ENCODE measurements at places on chromosomes 7 and 10. TPM values are rescaled to one million over a fixed set of nuclear protein-coding genes. Genes with fewer than 3 reads are reported as not detected.
A peak's percentile ranks its signal among the peaks of the same experiment; 100 is the strongest.

- DNase-seq = peak; percentile 68
Measured at GRCh38 chr7:69434398-69434815, 163.9 kb upstream of the AUTS2 start.

DNA sequence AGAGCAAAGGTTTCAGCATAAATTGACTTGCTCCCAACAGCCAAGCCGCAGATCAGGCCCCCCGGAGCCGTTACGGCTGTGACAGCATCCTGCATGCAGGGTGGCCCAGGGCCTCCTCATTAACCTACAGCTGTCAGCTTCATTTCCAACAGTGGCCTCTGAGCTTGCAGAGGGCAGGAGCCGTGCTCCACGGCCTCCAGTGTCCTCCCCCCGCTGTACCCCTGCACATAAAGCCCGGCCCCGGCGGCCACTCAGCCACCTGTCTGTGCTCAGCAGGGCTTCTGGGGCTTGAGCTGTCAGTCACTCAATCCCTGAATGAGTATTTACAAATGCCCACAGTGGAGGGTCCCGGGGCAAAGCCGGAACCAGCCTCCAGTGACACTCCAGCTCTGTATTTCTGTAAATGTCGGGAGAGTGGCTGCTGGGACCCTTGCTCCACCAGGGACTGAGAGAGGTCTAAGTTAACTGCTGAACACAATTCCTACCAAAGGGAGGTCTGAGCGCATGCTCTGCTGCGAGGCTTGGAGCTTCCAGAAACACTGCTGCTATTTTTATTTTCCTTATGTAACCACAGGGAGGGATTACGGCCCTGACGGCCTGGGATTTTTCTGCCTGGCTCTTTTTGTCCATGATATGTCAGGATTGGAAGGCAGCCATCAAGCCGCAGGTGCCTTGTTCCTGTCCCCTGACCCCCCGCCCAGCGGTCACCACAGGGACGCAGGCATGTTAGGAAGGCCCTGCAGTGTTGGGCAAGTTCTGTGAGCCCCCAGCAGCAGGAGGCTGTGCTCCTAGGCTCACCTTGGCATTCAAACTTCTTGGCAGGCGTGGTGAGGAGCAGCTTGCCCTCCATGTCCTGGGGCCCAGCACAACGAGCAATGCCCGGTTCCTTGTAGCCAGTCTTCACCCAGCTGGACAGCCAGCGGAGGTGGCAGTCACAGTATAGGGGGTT lies 165.0 kb downstream of the SLIT1 start:
- peak; percentile 85 for DNase-seq

Gene OR13A1
- not detected for total RNA-seq

DNA sequence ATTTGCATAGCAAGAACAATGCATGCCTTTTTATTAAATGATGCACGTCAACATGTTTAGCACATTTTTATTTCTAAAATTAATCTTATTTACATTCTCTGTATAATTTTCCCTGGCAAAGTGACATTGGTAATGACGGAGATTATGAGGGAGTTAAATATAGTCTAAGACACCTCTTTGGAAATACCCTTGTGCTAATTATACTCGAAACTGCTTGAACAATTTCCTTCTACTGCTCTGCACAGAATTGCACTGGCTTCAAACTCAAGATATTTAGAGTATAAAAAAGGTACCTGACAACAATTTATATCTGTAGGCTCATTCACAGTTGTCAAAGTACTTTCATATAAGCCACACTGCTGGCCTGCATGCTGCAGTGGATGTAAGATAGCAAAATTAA lies 602.7 kb downstream of the NXPH1 start:
- DNase-seq = no peak

- peak; percentile 57 for DNase-seq
Measured at GRCh38 chr7:113918946-113919345, at the start of gene PPP1R3A. TSS of gene PPP1R3A (minus strand) at chr7:113919009. CDS start at chr7:113918996, 13 bp downstream.

DNA sequence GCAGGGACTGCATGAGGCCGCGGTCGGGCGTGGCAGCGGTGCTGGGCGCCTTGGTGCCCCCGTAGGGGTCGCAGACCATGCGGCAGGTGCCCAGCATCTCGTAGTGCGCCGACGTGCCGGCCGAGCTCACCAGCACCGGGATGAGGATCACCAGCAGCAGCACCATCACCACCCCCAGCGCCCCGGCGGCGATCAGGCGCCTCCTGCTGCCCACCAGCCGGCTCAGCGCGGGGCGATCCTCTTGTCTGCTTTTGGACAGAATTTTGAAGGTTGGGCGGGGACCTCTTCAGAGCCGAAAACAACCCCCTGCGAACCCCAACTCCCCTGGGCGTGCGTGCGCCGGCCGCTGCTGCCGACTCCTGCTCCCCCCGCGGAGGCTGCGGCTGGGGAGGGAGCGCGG lies 779 bp downstream of the C1QL3 start:
- peak; percentile 14 for DNase-seq

- no peak for DNase-seq
Measured at GRCh38 chr7:10245406-10245805, 728.3 kb upstream of the PHF14 start.

DNA sequence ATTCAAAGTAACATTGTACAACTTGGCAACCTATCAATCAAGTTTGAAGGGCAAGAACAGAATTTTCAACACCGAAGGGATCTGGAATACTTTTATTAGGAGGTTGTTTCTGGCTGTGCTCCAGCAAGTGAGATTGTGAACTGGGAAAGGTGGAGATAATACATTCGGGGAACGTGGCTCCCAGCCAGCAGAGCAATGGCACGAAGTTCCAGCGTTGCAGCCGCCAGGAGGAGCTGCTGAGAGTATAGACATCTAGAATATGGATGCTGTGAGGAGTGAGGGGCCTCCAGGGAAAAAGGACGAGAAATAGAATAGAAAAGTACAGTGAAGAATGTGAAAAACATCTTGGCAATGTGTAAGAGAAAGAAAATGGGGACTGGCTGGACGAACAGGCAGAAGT lies 69.5 kb downstream of the TCERG1L start:
- peak; percentile 25 for DNase-seq

Gene KDM7A
- total RNA-seq = 7.4 TPM

Gene THAP5
- 22.8 TPM for total RNA-seq

Gene ELFN1
- 4.4 TPM for total RNA-seq

DNA sequence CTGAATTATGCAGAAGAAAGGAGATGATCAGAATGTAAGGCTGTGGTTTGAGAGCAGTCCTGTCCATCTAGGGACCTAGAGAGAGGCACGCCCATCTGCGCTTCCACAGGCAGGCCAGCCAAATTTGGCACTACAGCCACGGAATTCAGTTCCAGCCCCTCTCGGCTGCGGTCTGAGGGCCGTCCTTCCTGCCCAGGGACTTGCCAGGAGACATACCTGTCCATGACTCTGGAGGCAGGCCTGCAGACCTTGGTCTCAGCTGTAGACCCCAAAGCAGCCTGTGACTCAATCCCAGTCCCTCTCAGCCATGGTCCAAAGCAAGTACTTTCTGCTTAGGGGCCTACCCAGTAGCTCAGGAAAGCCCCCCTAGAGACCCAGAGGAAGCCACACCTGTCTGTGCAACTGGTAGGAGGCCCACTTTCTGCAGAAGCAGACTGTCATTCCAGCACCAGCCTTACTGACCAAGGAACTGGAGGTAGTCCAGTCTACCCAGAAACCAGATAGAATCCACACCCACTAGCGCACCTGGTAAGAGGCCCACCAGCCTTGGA lies 720.9 kb downstream of the PARD3 start:
- DNase-seq = no peak

DNA sequence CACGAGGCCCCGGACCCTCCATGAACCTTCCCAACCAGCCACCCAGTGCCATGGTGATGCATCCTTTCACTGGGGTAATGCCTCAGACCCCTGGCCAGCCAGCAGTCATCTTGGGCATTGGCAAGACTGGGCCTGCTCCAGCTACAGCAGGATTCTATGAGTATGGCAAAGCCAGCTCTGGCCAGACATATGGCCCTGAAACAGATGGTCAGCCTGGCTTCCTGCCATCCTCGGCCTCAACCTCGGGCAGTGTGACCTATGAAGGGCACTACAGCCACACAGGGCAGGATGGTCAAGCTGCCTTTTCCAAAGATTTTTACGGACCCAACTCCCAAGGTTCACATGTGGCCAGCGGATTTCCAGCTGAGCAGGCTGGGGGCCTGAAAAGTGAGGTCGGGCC lies 90.6 kb upstream of the PDCD4 start:
- DNase-seq = peak; percentile 38

GRCh38 chr7:39527296-39527695 lies 38.9 kb upstream of the YAE1 start:
- peak; percentile 23 for DNase-seq

Gene CLDN12
- 18.7 TPM for total RNA-seq

- no peak for DNase-seq
Measured at GRCh38 chr7:24227068-24227467, 56.9 kb upstream of the NPY start.

DNA sequence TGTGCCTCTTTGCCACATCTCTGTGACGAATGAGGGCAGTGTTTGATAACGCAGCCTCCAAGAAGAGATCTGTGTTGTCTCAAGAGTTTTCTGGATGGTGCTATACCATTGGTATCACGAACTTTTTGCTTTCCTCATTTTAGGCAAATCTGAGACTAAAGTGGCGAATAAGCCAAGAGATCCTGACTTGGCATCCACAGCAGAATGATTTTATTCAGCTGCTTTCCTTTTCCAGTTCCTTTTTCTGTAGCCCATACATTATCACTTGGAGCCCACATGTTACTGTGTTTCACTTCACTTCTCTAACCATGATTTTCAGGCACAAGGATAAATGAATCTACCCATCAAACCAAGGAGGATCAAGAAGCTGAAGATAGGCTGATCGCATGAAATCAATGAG lies 177.9 kb upstream of the PTN start:
- DNase-seq = no peak

- DNase-seq = no peak
Measured at GRCh38 chr10:75357500-75357899, 44.1 kb downstream of the ZNF503 start.

- no peak for DNase-seq
Measured at GRCh38 chr10:110744782-110745181, 100.6 kb downstream of the RBM20 start.

Gene PTPN12
- total RNA-seq = 34.9 TPM

Gene SVOPL
- total RNA-seq = not detected

Gene LFNG
- total RNA-seq = 19.2 TPM

DNA sequence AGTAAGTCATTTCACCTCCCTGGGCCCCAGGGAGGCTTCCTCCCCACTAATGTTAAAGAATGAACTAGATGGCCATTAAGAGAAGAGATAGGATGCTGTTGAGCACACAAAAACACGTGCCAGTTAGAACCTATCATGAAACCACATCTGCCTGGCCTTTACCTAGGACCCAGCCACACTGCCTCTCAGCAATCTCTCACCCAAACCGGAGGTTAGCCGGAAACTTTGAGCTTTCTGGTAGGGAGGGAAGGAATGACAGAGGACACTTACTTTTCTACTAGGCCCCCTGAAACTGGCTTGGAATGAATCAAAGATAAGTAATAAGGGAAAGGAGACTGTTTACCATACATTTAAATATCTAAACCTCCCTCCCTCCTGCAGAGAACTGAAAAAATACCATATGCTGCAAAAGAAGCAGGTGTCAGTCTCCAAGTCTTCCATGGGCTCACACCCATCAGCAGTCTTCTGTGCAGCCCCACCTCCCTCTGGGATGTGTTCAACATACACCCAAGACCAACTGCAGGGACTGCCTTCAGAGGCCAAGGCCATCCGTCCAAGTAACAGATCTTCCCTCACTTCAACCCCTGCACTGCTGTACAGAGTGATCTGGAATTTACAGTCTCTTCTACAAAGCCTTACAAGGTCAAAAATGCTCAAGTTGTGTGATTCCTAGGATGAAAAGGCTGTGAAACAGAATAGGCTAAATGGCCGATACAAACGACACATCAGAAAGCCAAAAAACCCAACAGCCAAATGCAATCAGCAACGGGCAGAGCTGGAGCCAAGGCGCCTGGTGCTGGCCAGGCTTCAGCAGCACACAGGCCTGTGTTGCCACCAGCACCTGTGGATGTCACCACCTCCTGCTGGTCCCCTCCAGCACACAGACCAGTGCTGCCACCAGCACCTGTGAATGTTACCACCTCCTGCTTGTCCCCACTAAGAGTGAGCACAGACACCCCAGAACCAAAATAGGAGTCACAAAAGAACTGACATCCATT lies 42.4 kb downstream of the SORBS1 start:
- DNase-seq = peak; percentile 25

Gene ANKRD61
- total RNA-seq = 0.22 TPM

- DNase-seq = no peak
Measured at GRCh38 chr7:32943252-32944030, 13.8 kb upstream of the FKBP9 start.

DNA sequence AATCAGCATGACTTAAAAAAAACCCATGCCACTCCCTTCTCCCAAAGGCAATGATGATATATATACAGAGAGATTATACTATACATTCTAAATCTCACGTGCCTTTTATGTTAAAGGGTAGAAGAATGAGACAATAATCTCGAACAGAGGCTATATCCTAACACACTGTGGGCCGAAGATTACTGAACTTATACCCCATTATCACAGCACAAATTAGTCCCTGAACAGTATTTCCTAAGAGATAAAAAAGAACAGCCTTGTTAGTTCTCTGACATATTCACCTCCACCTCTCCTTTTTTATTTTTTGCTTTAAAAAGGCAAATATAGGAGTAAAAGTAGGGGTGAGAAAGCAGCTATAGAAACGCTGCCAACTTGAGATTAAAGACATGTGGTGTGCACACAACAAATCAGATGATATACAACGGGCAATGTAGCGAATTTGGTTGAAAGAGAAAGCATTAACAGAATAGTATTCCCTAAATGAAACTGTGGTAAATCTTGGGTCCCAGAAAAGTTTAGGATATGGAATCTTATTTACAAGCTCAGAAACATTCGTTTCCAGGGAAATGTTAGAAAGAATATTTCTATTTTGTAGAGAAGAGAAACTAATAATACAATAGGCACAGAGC lies 69.5 kb downstream of the JMJD1C start:
- peak; percentile 56 for DNase-seq

DNA sequence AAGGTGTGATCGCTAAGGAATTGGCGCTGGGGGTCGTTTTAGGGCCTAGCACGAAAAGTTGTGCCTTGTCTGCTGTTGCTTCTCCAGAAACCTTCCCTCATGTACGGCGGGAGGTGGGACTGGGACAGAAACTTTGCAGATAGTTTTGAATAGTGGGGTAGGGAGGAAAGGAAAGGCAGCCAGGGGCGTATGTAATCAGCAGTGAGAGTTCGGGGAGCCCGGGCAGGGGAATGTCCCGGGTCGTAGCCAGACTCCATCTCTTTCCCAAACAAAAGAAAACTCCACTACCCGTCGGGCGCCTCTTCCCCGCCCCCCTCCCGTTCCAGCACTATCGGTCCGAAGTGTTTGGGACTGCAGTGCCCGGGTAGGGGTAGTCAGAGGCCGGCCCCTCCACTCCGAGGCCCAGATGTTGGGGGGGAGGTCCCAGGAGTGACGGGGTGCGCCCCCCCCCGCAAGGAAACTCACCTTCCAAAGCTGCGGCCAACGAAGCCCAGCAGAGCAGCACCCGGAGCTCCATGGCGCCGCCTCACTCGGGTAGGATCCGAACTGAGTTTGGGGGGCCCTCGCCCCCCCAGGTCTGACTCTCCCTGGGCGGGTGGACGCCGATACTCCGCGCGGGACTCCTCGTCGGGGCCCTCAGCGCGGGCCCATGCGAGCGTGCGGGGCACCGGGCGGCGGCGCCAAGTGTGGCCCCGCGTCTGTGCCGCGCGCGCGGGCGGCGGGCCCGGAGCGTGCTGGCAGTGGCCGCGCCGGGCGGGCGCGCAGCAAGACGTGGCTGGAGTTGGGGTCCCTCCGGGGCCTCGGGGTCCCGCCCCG lies 601 bp downstream of the EPHB4 start:
- peak; percentile 47 for DNase-seq

GRCh38 chr10:69459893-69460575 lies 8.8 kb downstream of the TSPAN15 start:
- no peak for DNase-seq

GRCh38 chr7:156612930-156613329 lies 27.6 kb upstream of the RNF32 start:
- DNase-seq = no peak

GRCh38 chr10:78267598-78267997 lies 233.9 kb downstream of the RPS24 start:
- peak; percentile 36 for DNase-seq
